Bronchus fibroblast of lung (primary cell): ENCODE measurements at places on chromosomes 16 and 17. TPM values are rescaled to one million over a fixed set of nuclear protein-coding genes. Genes with fewer than 3 reads are reported as not detected.

The PRSS22 gene
- not detected in 2 replicates for total RNA-seq

The TAC4 gene
- not detected in 2 replicates for total RNA-seq

The TRAF4 gene
- 38.3 and 38.7 TPM in 2 replicates for total RNA-seq

The MBTPS1 gene
- total RNA-seq: 59.7 and 61.2 TPM in 2 replicates

The SLC13A2 gene
- total RNA-seq: not detected in 2 replicates

The TBC1D3D gene
- not detected in 2 replicates for total RNA-seq

The KCNJ12 gene
- total RNA-seq: under 0.01 and 0.15 TPM in 2 replicates

The CCDC43 gene
- total RNA-seq: 19.2 and 26.9 TPM in 2 replicates

The XYLT1 gene
- 4.2 and 5.0 TPM in 2 replicates for total RNA-seq

The SLC43A2 gene
- total RNA-seq: 7.1 and 12.1 TPM in 2 replicates

The CD300LB gene
- total RNA-seq: not detected in 2 replicates

The KRTAP2-2 gene
- not detected in 2 replicates for total RNA-seq

The PHF23 gene
- total RNA-seq: 41.5 and 42.4 TPM in 2 replicates

The DHRS7C gene
- not detected in 2 replicates for total RNA-seq

The PRAC1 gene
- total RNA-seq: not detected in 2 replicates
